ENCODE measurements at places on chromosomes 12 and 14. TPM values are rescaled to one million over a fixed set of nuclear protein-coding genes. Genes with fewer than 3 reads are reported as not detected.

DNA sequence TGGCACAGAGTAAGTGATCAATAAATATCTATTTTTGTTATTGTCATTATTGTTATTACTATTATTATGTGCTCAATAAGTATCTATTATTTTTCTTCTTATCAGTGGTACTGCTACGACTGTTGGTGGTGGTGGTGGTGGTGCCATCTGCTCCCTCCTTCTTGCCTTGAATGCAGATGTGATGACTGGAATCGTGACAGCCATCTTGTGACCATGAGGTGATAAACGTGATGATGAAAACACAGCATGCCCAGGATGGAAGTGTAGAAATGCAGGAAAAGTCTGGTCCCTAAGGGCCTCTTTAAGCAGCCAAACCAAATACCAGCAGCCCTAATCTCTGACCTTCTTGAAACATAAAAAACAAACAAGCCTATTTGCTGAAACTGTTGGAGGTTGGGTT is 22.4 kb downstream of the SLC6A12 start:
- DNase-seq = no peak

GRCh38 chr14:54881761-54882401 is 20.7 kb downstream of the GCH1 start:
- no peak for DNase-seq

GRCh38 chr12:116172224-116172849 is 105.2 kb downstream of the MED13L start:
- no peak for DNase-seq

DNA sequence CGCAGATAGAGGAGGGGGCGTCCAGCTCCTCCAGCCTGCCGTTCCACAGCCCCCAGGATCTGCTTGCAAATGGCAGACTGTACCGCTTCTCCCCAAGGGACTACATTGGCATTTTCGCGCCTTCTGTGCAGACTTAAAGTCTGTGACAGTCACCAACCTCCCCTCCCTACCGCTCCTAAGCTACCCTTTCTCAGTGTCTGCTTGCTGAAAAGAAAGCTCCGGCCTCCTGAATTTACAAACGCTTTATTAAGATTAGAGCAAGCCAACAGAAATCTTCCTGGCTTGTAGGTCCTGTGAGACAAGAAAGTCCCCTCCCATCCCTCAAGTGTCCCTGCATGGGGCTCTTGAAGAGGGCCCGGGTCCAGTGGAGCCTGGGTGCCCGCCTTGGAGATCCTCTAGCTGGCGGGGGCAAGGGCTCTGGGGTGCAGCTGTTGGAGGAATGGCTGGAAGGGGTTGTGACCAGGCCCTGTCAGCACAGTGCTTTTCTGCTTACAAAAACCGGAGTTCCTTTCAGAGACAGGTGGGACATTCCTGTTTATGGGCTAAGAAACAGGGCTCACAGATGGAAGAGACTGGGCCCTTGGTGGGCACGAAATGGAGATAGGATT is 2.8 kb upstream of the DLK1 start:
- no peak for DNase-seq

- DNase-seq = peak; percentile 68
Observed at GRCh38 chr12:132600048-132601032, 10.0 kb downstream of the LRCOL1 start.

DNA sequence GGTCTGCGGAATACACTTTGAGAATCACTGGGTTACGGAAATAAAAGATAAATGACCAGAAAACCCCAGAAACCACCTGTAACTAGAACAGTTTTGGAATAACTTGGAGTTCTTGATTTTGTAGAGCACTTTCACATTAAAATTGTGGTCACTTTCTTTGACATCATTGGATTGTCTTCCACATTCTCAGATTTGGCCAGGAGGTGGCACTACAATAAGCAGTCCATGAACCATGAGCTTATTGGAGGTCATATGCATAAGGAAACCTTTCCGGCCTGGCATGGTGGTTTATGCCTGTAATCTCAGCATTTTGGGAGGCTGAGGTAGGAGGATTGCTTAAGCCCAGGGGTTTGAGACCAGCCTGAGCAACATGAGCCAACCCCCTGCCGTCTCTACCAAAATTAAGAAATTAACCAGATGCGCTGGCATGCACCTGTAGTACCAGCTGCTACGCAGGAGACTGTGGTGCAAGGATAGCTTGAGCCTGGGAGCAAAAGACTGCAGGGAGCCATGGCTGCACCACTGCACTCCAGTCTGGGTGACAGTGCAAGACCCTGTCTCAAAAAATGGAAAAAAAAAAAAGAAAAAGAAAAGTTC is 107.7 kb upstream of the CAND1 start:
- no peak for DNase-seq

- DNase-seq = peak; percentile 78
Observed at GRCh38 chr12:8697476-8698131, at the start of gene RIMKLB. TSS of gene RIMKLB (plus strand) at chr12:8697991. CDS start at chr12:8713867, 15,876 bp downstream.

- DNase-seq = no peak
Observed at GRCh38 chr14:74868739-74869138, 7.2 kb downstream of the PROX2 start.

DNA sequence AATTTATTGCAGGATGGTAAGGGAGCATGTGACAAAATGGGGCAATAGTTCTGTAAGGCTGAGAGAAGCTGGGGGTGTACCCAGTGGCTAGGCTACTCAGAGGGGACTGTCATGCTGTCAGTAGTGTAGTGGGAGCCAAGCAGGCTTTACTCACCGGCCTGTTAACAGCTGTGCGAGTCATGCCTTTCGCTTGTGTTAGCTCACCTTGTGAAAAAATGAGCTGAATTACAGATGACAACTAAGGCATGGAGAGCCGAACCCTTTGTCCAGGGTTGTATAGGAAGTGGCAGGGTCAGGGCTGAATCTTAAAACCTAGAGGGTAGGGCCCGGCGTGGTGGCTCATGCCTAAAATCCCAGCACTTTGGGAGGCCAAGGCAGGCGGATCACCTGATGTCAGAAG is 37.9 kb downstream of the SH2B3 start:
- DNase-seq = no peak

GRCh38 chr12:1580526-1580925 is 13.9 kb downstream of the FBXL14 start:
- no peak for DNase-seq

DNA sequence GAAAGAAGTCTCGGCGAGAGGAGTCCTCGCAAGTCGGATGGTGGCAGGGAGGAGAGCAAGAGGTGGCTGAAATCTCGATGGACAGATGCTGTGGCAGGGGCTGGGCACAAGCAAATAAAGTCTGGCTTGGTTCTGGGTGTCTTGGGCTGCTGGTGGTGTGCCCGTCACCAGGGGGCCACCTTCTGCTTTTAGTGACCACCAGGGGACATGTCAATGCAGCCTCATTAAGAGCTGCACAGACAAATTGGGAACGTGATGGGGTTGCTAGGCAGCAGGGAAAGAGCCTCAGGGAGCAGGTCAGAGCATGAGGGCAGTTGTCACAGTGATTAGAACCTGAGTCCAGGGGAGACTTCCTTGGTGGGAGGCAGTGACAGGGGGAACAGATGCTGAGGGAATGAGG is 44.0 kb downstream of the LRRC74A start:
- DNase-seq = no peak

DNA sequence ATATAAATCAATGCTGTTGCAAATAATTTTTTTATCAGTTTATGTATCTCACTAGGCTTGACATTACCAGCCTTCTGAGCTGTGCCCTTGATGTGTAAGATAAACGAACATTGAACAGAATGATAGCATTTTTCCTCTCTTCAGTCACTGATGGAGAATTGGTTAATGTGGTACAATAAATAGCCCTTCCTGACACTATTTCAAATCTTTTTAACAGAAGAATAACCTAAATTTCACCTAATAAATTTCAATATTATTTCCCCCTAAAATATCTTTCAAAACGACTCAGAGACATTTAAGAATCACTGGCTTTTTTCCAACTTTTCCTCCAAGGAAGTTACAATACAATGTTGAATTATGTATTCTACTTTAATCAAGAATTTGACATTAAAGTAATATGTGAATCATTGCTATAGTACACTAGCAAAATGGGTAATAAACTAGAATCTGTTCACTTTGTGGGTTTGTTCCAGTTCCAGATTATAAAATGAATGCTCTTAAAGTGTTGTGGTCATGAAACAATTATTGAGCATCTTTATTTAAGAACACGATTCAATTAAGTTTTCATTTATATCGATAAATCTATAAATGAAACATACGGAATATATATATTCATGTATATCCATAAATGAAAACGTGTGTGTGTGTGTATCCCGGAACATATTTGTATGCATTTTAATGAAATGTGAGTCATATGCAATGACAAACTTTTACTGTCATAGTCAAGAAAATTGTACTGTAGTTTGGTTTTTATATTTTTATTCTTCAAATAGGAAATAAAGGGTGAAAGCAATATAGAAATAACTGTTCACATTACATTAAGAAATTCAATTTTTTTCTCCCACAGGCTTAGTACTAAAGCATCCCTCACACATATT is 2.5 kb upstream of the ATP2B1 start:
- no peak for DNase-seq

GRCh38 chr12:92466391-92467305 is 236.1 kb upstream of the PLEKHG7 start:
- DNase-seq = no peak

DNA sequence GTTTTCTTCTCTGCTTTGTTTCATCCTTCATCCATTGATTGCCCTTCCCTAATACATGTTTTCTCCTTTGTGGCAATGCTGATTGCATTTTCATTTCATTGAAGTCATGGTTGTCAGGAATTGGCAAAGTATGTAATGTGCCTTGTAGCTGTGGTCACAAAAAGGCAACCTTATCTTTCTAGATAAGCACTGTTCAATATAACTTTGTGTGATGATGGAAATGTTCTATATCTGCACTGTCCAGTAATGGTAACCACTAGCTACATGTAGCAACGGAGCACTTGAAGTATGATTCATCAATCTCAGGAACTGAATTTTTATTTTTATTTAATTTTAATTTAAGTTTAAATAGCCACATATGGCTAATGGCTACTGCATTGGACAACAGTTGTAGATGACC is 79.8 kb downstream of the PCNX1 start:
- DNase-seq = no peak

GRCh38 chr12:116876151-116876869 is 4.9 kb downstream of the HRK start:
- no peak for DNase-seq

- DNase-seq = no peak
Observed at GRCh38 chr12:22684140-22685118, 59.5 kb downstream of the ETNK1 start.

GRCh38 chr12:71594214-71594948 is 69.3 kb downstream of the ZFC3H1 start:
- DNase-seq = no peak

GRCh38 chr14:54444681-54445080 is 3.5 kb upstream of the CNIH1 start:
- no peak for DNase-seq

DNA sequence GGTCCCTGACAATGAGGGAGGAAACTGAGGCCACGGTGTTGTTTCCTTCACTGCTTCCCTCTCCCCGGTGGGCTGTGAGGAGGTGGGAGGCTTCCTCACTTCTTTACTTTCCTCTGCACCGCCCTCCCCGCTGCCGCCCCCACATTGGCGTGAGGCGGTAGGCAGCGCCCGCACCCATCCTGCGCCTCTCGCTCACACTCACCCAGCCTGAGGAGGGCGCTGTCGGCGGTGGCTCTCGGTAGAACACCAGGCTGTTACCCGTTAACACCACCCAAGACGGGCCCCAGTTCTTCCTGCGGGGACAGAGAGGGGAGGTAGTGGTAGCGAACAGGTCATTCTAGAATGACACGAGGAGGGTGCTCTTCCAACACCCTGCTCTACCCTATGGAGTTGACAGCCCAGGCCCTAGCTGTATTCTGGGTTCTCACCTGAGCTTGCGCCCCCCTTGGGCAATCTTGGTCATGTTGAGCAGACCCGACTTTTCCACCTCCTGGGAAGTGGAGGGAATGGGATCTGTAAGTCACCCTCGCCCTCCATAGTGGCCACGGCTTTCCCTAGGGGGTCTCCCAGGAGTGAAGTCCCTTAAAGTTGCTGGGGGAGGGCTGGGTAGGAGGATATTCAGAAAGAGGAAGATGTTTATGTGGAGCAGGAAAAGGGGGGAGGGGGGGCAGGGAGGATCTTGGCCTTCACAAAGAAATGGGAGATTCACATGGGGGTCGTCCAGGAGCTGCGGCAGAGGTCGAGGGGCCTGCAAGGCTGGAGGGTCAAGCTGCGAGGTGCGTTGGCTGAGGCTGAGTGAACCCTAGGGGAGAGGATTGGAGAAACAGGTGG is 3.3 kb downstream of the ARHGAP9 start:
- DNase-seq = no peak

- no peak for DNase-seq
Observed at GRCh38 chr12:131176926-131177325, 223.2 kb downstream of the ADGRD1 start.

GRCh38 chr14:63045234-63045611 is at the start of gene KCNH5:
TSS of gene KCNH5 (minus strand) at chr14:63045458. CDS start at chr14:63045186, 272 bp downstream.
- DNase-seq = no peak

DNA sequence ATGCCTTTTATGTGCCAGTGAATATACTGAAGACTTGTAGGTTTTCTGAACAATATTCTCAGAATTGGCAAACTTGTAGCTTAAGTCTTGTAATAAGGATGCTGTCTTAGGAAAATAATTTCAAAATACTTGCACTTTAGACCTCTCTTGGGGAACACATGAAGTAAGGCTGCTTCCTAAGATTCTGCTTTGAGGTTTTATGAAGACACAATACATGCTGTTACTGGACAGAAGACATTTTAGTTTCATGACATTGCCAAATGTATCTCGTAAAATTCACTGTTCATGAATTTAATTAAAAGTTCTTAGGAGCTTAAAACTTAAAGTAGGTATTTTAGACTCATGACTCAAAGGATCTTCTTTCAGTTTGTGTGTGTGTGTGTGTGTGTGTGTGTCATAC is 80.7 kb downstream of the RAD51B start:
- no peak for DNase-seq

DNA sequence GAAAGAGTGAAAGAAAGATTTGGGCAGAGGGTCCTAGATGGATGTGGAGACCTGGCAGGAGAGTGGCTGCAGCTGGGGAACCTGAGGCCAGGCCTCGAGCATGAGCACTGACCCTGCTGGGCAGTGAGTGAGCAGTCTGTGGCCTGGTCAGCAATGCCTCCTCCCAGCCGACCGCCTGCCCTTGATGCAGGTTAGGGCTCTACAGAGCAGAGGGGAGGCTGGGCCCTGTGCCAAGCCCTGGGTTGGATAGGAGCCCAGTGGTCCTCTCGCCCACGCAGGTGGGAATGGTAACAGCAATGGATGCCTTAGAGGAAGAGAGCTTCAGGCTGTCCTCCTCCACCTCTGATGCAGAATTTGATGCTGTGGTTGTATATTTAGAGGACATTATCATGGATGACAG is 59.8 kb downstream of the RAB35 start:
- no peak for DNase-seq

DNA sequence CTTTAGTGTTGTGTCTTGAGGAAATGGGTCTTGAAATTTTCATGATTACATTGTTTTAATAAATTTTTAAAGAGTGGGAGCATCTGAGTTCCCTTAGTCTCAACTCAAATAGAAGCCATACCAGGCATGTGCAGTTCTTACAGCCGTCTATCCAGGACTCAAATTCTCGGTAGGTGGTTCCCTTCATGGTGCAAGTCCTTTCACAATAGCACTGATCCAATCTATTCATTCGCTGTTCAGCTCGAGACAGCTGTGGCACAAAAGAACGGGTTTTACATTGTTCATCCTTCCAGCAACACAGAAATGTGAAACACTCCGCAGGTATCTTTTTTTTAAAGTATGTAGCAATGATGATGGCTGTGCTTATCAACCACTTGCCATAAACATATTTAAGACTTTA is 100.2 kb downstream of the NELL2 start:
- DNase-seq = no peak

Gene FAM181A
- not detected for total RNA-seq

Gene TSPAN19
- not detected for total RNA-seq

Gene SCN8A
- total RNA-seq = 2.2 TPM

Gene HELB
- total RNA-seq = 7.0 TPM

Gene POLR3B
- 24.4 TPM for total RNA-seq

Gene DAO
- total RNA-seq = not detected

Gene TAOK3
- 57.5 TPM for total RNA-seq

Gene GPRC5A
- total RNA-seq = 26.2 TPM

Gene KLRC3
- total RNA-seq = 1.1 TPM
